ENCODE measurements at places on chromosomes 2 and 18.

DNA sequence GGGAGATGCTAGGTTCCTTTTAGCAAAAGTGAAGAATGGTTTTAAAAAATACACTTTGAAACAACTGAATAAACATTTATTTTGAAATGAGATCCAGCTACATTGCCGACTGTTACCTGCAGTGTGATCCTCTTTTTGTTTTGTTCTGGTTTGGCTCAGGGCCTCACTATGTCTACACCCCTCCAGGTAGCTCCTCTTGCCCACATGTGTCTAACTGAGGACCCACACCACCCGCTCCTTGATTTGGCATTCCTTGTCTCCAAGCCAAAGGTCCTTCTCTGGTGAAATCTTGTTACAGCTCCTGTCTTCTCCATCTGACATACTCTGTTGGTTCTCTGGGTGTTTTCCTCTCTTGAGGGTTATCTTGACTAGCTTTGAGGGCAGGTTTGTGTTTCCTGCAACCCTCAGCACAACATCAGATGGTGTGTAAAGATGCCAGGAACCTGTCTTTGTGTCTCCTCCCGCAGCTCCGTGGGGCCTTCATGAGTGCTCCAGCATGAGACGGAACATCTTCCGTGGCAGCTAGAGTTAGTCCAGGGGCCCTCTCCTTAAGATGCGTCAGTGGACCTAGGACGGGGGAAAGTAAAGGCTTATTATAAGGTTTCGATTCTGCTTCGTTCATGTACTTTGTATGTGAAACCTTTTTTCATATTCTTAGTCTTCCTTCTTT lies 32.1 kb downstream of the MAP4K4 start:
- no peak for DNase-seq

- DNase-seq = peak; percentile 19
Observed at GRCh38 chr18:79921984-79922965, 29.2 kb downstream of the SLC66A2 start.

DNA sequence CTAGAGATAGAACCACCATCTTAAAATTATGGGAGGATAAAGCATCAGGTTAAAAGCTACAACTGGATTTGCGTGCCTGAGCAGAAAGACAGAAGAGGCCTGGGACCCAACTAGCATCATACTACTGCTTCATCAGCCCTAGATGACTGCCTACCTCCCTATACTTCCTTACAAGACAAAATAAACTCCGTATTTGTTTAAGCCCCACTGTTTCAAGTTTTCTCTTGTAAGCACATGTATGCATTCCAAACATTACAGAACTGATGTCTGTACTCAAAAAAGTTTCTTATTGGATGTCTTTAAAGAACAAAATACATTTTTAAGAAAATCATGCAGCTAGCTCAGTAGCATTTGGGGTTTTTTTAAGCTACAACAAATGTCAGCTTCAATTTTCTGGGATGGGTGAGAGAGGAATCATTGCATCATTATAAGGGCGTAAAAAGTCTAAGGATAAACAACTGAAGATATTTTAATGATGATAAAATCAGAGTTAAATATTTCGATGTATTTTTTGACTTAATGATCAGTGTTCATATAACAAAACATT lies 213.1 kb downstream of the EXOC6B start:
- DNase-seq = no peak

- no peak for DNase-seq
Observed at GRCh38 chr2:27959496-27959895, 69.0 kb downstream of the BABAM2 start.

DNA sequence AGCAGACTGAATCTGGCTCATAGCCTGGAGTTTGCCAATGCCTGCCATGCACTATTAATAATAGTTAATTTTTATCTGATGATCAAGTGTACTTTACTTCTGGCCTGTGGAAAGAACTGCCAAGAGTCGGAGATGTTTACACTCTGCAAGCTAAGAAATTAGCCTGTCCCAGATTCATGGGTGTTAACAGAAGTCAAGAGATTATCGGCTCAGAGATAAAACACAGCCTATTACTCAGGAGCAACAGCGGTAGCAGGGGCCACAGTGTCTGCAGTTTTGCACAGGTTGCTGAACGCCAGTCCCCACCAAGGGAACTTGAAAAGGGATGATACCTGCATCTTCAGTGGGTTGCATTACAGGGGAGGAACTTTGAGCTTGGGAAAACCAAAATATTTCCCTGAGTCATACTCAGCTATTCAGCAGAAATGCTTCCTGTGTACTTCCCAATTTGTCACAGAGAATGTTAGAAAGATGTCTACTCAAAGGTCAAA lies 4.3 kb upstream of the ADI1 start:
- no peak for DNase-seq

- no peak for DNase-seq
Observed at GRCh38 chr2:156537141-156537540, 101.0 kb downstream of the GPD2 start.

GRCh38 chr18:40812981-40813515 lies 1142.0 kb upstream of the PIK3C3 start:
- DNase-seq = no peak

DNA sequence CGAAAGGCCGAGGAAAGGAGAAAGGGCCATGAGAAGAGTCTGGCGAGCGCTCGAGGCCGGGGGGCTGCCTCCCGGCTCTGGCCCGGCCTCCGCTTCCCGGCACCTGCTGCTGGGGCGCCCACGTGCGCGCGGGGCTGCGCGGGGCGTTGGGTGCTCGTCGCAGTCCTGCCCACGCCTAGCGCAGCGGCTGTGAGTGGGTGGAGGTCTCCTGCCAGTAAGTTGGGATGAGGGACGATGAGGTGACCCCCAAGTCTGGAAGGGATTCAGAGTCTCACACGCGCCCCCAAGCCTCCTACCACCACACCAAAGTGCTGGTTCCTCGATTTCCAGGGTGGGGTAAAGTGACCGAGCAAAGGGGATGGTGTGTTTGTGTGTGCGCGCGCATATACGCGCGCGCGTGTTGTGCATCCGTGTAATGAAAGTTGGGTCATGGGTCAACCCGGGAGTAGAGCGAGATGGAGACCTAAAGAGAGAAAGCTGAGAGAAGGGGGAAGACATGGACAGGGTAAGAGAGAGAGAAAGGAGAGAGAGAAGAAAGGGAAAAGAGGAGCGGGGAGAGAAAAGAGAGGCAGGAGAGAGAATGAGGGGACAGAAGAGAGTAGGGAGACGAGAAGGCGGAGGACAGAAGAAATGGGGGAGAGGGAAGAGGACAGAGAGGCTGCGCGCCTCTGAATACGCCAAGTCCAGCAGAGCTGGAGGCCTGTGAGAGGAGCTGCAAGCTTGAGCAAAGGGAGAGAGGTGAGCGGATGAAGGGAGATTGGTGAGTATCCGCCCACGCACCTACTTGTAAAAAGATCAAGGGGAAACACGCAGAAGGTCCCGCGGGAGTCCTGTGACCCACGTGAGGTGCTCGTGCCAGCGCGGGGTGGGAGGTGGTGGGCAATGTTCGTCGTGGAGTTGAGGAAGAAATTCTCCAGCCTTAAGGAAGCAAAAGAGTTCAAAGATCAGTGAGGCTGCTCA lies 1.7 kb upstream of the NETO1 start:
- peak; percentile 60 for DNase-seq

- no peak for DNase-seq
Observed at GRCh38 chr2:26757873-26758789, 6.0 kb upstream of the SLC35F6 start.

GRCh38 chr2:205687641-205687956 lies 5.3 kb downstream of the NRP2 start:
- DNase-seq = no peak

GRCh38 chr2:3265471-3265870 lies 112.1 kb downstream of the EIPR1 start:
- no peak for DNase-seq

- no peak for DNase-seq
Observed at GRCh38 chr2:150107816-150108215, 379.7 kb downstream of the RND3 start.

DNA sequence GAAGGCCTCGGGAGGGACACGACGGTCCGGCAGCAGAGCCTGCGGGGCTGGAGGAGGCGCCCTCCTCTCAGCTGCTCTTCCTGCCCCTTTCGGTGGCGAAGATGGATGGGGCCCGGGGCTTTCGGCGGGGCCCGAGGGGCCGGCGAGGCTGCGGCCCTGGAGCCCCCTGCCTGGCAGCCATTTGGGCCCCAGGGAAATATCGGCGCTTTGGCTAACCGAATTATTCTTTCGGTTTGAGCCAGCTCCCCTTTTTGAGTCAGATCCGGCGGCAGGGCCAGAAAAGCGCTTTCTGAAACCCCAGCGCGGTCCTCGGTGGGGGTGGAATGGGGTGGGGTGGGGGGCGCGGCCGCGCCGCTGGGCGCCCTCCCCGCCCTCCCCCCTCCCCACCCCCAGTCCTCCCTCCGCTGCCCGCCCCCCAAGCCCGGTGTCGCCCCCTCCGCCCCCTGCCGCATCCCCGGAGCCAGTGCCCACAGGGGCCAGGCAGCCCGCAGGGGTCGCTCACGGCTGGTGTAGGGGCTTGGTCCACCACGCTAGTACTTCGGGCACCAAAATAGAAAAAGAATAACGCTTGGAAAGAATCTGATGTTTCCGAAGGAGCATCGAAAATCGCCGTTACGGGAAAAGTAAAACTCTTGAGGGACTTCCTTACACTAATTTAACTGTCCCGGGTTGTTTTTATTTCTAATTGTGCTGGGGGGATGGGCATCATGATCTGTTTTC lies 9.1 kb upstream of the ARID5A start:
- peak; percentile 75 for DNase-seq

DNA sequence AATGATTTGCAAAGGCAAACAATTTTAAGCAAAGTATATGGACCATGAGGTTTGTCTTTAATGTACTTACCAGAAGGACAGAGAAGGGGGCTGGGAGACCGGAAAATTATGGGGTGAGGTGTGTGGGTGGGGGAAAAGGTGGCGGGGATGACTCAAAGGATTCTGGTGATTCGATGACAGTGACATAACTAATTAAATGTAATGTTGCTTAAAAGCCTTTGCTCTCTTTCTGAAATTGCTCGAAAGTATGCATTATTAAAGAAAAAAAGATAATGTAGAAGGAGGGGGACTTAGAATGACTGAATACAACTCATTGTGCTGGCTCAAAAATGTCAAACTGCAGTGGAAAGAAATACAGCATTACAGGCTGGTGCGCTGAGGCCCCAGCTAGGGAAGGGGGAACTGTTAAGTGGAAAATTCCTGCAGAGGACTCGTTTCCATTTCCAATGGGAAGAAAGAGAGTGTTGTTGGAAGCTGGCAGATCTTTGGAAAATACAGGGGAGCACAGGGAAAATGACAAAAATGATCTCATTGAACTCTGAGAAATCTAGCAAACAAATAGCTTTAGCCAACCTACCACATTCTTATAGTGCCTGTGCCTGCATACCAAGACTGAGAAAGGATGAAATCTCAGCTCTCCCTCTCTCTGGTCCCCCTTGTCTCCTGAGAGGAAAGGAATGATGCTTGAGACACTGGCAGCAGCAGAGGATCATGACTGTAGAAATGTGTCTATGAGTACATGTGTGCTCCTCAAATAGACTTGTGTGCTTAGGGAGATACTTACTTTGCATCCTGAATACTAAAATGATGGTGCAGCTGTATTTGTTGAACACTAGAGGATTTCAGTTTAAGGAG lies 632.4 kb downstream of the NYAP2 start:
- no peak for DNase-seq

DNA sequence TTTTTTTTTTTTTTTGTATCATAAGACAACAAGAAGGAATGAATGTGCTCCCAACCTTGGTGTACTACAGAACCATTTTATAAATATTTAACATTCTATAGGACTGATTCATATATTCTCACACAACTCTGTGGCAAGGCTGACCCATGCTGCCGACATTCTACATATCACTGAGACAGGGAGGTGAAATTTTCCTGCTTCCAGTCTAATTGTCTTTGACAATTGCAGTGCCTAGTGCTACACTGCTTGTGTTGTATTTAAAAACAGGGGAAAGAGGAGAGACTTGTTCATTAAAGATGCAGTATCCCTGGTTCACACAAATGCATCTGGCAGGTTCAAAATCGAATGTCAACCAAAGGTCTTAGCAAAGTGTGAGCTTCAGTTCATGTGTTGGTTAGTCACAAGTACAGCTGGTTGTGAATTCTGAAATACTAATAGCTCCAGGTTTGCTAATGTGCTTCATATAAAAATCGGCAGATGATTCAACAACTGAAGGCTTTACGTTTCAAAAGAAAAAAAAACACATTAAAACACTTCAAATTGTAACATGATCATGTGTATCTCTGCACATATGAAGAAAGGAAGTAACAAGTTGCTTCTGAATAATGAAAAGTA lies 130.8 kb downstream of the FIGN start:
- DNase-seq = no peak

GRCh38 chr18:23037646-23038045 lies 97.6 kb upstream of the CABLES1 start:
- DNase-seq = no peak

DNA sequence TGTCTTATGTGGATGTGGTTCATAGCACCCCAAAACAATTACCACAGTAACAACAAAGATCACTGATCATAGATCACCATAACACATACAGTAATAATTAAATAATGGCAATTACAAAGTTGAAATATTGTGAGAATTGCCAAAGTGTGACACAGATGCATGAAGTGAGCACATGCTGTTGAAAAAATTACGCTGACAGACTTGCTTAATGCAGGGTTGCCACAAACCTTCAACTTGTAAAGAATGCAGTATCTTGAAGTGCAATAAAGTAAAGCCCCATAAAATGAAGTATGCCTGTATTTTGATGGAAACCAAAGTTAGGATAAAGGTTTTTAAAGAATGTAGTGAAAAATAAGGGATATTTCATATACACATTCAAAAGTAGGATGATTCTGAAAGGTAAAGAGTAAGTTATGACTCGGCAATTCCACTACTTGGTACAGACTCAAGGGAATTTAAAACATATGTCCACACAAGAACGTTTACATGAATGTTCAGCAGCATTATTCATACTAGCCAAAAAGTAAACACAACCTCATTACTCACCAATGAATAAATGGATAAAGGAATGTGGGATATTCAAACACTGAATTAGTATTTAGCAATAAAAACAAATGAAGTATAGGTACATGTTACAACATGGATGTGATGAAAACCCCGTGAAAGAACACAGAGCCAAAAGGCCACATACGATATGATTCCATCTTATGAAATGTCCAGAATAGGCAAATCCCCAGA lies 61.6 kb downstream of the SCN9A start:
- no peak for DNase-seq

DNA sequence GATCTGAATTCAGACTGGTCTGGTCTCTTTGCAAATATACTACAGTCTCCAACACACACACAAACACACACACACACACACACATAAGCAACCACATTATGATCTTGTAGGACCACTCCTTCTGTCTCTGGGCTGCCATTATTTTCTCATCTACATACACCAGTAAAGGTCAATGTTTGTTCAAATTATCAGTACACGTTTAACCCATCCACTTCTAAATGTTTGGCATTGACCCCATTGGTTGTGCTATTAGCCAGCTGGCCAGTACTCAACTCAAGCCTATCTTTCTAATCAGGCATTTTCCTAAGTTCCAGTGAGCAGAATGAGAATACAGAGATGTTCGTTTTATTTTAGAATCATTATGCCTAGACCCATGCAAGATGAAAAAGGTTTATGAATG lies 186.4 kb downstream of the CNTNAP5 start:
- DNase-seq = no peak

DNA sequence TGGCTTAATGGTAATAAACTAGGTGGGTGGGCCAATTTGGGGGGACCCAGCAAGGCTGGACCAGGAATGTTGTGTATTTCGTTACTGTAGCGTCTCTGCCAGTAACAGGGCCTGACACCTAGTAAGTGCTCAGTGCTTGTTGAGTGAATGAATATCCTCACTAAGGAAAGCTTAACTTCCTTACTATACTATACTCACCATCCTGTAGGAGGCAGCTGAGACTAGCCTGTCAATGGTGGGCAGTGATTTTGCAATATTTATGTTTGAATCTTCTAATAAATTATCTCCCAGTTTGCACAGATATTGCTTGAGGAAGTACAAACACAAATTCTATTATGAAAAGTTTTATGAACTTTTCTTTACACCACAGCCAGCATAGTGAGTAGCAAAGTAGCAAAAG lies 370.7 kb upstream of the SYT4 start:
- no peak for DNase-seq
